ENCODE measurements at places on chromosomes 3 and 15.

DNA sequence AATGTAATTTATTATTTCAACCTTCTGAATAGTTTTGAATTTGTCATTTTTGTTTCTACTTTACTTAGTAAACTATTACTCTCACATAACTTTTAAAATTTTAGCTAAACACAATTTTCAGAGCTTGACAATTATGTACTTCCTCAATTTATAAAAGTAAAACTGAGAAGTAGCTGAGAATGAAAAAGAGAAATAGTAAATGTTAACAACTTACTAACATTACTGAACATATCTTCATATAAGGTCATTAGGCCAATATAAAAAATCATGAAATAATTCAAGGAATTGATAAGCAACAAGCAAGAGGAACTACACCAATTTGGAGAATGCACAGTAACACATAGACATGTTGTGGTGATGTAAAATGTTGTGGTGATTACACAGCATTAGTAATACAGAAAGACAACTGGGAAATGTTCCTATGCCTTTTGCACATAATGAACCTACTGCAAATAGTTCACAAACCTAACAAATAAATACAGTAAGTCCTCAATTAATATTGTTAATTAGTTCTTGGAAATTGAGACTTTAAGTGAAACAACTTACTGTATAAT, 137.9 kb downstream of the CBLB start:
- no peak for DNase-seq

DNA sequence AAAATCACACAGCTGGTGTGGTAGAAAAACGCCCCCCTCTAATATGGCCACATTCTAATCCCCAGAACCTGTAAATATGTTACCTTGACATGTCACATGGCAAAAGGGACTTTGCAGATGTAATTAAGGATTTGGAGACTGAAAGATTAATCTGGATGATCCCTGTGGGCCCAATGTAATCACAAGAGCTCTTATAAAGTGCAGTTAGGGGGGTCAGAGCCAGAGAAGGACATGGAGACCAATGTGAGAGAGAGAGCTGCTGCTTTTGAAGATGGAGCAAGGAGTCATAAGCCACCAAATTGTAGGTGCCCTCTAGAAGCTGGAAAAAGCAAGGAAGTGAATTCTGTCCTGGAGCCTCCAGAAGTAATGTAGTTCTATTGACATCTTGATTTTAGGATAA, 152.6 kb downstream of the PEX5L start:
- no peak for DNase-seq

DNA sequence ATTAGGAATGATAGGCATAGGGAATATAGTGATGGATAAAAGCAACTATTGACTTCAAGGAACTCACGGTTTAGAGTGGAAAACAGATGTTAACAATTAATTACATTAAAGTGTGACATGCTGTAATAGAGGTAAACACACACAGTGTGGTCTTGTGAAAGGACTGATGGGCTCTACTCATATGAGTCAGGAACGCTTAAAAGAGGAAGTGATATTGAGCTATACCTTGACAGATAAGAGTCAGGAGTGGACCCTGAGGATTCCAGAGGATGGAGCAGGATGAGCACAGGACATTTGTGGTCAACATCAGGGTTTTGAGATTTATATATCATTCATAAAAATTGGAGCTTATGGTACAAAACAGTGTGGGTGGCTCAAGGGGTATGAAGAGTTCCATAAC, 11.0 kb downstream of the EXOG start:
- DNase-seq = no peak

- no peak for DNase-seq
Measured at GRCh38 chr3:4474683-4475490, 7.8 kb upstream of the SUMF1 start.

GRCh38 chr15:44501768-44502366, 35.1 kb upstream of the EIF3J start:
- no peak for DNase-seq

- no peak for DNase-seq
Measured at GRCh38 chr3:188287339-188287738, 133.4 kb downstream of the LPP start.

DNA sequence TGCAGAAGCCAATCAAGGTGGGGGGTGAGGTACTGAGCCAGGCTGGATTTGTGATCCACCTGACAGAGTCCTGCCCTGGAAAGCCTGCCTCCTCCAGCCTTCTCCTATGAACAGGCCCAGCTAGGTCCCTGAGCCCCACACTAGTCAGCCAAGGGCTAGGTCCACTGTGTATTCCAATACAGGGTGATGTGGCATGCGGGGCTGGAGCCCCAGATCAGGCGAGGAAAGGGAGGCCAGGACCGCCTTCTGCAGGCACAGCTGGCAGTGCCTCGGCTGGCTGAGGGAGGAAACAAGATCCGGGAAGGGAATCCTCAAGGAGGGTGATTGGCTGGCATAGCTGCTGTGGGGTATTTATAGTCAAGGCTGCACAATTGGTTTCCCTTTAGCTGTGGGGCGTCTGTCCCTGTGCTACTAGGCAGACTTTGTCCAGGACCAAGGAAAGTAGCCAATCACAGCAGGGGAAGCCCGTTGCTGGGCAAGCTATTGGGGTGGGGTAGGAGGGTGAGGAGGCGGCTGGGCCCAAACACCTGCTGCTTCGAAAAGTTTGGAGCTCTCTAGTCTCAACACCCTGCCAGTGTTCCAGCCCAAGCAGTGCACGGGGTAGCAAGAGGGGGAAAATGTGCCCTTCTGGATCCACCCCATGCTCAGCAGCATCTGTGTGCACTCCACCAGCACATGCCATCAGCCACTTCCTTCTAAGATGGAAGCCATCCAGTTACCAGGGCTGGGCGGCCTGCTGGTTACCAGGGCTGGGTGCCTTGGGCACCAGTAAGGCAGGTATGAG, 5.9 kb downstream of the KY start:
- no peak for DNase-seq

DNA sequence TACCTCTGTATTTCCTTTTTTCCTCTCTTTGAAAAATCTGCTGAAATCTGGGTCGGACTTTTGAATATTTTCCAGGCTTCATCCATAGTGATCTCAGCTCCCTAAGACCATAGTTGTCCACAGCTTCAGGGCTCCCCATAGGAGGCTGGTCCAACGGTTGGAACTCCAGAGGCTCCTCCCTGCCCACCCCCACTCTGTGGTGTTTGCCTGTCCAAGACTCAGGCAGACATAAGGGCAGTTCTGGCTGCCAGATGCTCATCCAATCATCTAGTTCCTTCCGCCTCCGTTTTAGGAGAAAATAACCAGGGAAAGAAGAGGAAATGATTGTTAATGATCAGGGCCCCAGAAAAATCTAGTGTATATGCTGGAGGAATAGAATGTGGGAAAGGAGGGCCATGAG, 27.9 kb upstream of the PRTG start:
- DNase-seq = no peak

- DNase-seq = no peak
Measured at GRCh38 chr3:169362868-169363267, 300.6 kb downstream of the MECOM start.

DNA sequence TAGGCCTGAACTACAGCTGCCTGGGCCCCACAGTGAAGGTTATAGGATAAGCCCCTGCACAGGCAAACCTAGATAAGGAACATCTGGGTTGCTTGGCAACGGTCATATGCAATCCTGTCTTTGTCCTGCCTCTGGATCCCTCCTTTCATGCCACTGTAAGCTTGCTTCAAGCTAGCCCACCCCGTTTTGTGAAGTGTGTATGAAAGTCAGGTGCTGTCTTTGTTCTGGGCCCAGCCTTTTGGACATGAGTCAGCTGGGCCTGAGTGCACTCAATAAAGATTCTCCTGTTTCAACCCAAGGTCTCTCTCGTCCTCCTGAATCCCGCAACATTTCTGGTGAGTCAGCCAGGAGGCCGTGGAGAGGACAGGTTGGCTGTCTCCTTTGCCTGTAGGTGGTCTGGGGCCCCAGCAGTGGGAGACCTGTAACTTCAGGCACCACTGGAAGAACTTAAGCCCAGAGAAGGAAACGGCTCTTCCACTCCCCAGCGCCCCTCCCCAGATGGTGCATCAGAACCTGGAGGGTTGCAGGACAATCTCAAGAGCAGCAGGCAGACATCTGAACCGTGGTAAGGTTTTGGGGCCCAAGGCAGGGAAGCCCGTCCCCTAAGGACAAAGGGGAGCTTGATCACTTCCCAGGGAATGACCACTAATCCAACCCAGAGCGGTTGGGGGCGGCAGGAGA, 8.3 kb upstream of the SLC9C1 start:
- no peak for DNase-seq

DNA sequence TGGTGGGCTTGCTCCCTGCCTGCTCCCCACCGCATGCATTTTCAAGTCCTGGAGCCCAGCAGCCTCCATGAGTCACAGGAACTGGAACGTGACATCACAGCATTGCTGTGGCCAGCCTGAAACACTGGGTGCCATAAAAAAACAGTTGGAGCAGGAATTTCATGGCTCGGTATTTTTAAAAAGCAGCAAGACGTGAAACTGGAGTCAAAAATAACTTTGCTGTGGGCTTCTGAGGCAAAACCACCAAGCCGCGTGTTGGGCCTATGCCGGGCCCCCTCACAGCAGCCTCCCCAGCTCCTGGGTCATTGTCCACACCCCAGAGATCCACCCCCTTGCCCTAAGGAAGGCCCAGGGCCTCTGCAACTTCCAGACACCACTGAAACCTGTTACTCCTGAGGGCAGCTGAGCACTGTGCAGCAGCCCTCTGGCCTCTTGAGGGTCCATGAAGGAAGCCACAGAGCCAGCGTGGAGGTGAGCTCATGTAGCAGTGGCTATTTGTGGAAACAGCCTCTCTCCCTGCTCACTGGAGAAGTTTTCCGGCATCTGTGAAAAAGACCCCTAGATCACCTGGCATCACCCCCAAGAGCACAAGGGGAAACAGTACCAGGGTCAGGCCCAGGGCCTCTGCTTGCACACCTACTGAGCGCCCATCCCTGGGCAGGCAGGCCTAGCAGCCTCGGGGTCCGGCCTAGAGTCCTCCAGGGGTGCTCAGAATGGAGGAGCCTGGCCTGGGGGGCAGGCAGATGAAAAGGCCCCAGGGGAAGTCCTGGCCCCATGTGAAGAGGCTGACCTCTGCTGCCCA, 34.0 kb upstream of the DUSP7 start:
- DNase-seq = no peak

Measured in NCI-H2081 treated with DMSO at 0.1 percent for 48 hours (cell line).